NCI-H187 (cell line): ENCODE measurements at places on chromosomes 2 and 18.

- no peak for DNase-seq
Measured at GRCh38 chr2:221569425-221569845, 2.7 kb downstream of the EPHA4 start.

- DNase-seq: no peak
Measured at GRCh38 chr2:202201220-202202160, 36.9 kb downstream of the SUMO1 start.

DNA sequence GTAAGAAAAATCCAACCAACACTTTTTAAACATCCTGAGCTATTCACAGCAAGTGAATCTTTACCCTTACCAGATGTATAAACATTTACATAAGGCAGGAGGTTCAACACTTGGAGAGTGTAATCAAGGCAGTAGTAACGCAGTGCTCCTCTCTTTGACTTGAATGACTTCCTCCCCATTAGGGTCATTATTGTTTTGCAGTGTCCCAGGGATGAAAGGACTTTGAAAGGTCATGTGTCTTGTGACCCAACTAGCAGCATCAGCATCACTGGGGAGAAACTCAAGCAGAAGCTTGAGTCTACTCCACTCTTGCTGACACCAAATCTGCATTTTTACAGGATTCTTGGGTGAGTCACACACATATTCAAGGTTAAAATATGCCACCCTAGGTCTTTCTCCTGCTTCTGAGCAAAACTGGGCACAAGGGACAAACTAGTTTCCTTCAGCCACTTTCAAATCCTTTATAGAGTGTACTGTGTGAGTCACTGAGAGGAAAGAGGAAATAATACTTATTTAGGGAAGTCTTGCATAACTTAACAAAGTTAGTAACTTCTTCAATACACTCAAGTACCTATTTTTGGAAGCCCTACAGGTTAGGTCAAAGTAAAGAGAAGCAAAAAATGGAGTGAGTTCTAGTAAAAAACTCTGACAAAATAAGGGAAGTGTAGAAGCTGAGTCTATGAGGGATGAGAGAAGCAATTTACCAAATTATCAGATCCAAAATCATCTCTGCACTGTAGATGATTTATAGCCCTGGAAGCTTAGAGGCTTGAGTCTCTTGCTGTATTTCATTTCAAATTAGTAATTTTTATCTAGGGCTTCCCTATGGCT is 51.0 kb upstream of the EML4 start:
- DNase-seq: no peak

- DNase-seq: no peak
Measured at GRCh38 chr2:25417715-25418369, 76.1 kb upstream of the DNMT3A start.

GRCh38 chr2:2142345-2142744 is 188.7 kb downstream of the MYT1L start:
- no peak for DNase-seq

DNA sequence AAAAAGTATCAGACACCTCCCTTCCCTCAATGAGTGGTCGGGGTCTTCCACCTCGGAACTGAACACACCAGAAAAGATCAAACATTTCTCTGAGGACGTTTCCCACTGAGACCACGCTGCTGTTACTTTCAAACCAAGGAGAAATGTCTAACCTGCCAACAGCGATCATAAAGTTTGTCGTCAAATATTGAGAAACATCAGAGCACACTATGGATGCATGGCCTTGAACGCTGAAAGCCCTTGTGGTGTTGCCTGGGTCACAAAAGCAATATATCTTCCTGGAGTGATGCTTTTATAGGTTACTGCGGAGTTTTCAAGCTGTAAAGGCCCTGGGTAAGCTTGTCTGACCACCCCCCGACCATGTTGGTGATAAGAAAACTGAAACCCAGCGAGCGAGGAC is 70.2 kb upstream of the ID2 start:
- no peak for DNase-seq

DNA sequence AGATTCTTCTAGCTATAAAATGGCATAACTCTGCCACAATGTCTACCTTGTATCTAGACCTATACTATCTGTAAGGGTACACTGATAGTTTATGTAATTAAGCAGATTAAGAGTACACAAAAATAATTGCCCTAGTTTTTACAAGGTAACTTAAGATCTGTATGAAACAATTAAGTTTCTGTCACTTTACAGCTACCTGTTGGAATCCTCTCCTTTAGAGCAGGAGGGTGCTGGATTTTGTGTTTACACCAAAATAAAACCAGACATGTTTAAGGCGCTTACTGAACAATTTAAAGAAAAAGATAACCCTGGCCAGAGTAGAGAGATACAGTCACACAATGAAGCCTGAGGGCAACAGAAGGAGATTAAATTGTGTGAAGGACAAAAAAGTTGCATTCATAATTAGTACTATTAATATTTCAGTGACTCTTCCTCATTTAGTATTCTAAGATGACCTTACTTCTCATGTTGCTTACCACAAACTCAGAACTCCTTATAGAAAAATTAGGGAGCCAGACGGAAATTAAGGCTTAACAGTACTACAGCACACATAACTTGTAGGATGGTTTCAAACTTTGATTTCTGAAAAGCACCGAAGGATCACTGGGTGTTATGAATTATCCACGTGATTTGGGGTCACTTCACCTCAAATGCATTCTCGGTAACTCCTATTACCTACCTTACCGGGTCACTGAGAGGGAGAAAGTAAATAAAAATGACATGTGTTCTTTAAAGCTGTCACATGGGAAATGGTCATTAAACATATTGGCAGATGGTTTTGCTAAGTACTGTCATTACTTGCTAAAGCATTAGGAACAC is 1.0 kb downstream of the DARS1 start:
- no peak for DNase-seq

GRCh38 chr18:6835345-6835744 is 105.8 kb downstream of the ARHGAP28 start:
- no peak for DNase-seq

- DNase-seq: no peak
Measured at GRCh38 chr2:101127319-101128056, 23.7 kb downstream of the TBC1D8 start.
